ENCODE measurements at places on chromosomes 13 and 19. TPM values are rescaled to one million over a fixed set of nuclear protein-coding genes. Genes with fewer than 3 reads are reported as not detected.

Gene UBE2M
- 131 TPM for total RNA-seq

Gene MAP3K10
- total RNA-seq, result 8.0 TPM

Gene PLK5
- total RNA-seq, result not detected

Gene S1PR4
- total RNA-seq, result 0.18 TPM
